ENCODE measurements at places on chromosomes 16 and 17. TPM values are rescaled to one million over a fixed set of nuclear protein-coding genes. Genes with fewer than 3 reads are reported as not detected.
A peak's percentile ranks its signal among the peaks of the same experiment; 100 is the strongest.

OR3A3 gene
- not detected for polyA plus RNA-seq

DNA sequence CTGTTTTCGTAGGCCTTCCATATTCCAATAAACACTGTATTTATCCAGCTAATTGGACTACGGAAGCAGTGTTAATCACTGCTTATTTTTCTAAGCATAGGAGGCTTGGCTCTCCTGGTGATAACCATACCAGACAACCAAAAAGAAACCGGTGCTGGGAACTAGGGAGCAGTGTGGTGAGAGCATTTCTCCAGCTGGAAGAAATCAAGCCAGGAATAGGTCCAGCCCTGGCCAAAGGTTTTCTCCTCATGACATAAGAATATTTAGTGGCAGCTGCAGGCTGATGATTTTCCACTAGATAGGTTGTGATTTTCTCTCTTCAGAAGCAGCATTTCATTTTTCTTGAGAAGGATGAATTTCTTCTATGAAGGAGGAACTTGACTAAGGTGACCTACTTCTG, 141.5 kb downstream of the TRIM37 start:
- DNase-seq, result no peak

ORMDL3 gene
- 96.7 TPM for polyA plus RNA-seq

CIITA gene
- polyA plus RNA-seq, result 0.04 TPM

- DNase-seq, result no peak
These were observed 662 bp downstream of the COTL1 start for GRCh38 chr16:84617041-84617790.

GJD3 gene
- 0.48 TPM for polyA plus RNA-seq

DNA sequence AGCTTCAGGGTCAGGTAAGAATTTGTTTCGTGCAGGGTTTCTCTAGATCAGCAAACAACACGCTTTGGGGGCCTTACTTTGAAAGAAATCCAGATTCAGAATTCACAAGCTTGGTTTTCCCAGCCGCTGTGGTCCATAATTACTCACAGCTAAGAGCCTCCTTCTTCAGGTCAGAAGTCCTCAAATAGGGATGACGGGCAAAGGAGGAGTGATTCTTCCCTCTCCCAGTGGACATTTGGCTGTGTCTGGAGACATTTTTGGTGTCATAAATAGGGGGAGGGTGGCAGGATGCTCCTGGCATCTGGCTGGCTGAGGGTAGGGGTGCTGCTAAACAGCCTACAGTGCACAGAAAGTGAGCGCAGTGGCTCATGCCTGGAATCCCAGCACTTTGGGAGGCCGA, 48.6 kb upstream of the USP7 start:
- DNase-seq, result no peak

PRKCA gene
- polyA plus RNA-seq, result 46.9 TPM

TMEM114 gene
- not detected for polyA plus RNA-seq

DNA sequence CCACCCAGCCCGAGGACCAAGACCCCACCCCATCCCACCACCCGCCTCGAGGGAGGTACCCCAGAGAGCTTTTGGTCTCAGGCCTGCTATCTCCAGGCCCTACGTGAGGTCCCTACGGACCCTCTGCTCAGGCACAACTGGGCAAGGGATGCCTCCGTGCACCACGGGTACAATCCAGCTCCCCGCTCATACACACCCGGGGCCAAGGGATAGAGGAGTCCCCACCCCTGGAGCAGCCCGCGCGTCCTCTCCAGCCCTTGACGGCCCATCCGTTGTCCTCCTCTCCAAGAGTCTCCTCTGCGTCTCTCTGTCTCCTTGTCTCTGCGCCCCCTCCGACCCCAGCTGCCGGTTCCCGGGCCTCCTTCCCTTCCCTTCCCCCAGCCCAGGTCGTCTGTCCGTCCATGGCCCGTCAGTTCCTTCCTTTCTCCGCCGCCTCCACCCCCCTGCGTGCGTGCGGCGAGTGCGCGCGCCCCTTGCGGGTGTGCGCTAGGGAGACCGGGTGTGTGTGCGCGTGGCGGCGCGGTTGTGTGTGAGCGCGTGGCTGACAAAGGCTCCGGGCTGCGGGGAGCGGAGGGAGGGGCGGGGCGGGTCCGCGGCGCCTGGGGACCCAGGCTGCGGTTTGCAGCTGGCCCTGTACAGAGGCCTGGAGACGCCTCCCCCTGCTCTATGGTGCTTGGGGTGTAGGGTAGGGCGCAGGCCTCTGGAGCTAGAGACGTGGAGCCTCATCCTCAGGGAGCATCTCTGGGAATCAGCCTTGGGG, 930 bp downstream of the SPNS2 start:
- DNase-seq, result no peak

DNA sequence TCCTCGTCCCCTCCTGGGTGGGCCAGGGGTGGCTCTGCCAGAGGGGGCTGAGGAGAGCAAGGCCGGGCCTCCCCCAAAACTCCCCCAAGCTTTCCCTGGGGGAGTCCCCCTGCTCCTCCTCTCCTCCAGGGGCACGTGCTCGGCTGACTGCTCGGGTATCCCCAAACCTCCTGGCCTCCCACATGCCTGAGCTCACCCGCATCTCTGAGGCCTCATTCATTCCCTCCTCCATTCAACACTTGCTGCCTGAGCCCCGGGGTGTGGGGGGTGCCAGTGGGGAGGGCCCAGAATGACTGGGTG, 83.1 kb downstream of the RTN4RL1 start:
- DNase-seq, result no peak

- no peak for DNase-seq
These were observed 60.1 kb downstream of the TBC1D16 start for GRCh38 chr17:79975498-79976134.

- DNase-seq, result no peak
These were observed 273.4 kb downstream of the NTN1 start for GRCh38 chr17:9294661-9295210.

DNA sequence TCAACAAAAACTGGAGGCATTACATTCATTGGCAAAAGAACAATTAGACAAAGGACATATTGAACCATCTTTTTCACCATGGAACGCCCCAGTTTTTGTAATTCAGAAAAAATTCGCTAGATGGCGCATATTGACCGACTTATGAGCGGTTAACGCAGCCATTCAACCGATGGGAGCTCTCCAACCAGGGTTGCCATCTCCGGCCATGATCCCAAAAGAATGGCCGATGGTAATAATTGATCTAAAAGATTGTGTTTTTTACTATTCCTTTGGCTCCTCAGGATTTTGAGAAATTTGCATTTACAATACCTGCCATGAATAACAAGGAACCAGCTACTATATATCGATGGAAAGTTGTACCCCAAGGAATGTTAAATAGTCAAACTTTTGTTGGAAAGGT, 21.4 kb downstream of the ALOX15B start:
- peak; percentile 8 for DNase-seq

CDH15 gene
- polyA plus RNA-seq, result 0.07 TPM

DNA sequence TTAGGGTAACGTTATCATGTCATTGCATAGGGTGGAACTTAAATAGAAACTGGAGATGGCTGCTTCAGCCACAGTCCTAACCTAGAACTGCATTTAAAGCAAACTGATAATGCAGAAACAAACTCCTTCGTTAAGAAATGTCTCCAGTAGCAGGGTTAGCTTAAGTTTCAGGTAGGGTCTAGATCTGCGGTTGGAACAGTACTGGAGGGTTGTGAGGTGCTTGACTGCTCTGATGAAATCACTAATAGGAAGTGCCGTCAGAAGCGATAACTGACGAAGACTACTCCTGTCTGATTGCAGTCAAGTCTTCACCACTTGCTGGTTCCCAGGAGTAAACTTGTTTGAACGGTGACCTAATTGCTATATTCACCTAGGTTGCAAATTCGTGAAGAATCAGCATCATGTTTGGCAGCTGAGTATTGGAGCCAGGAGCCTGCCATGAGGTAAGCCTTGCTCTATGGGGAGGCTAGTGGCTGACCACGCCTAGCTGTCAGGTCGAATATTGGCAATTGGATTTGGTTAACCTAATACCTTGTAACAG, 24.5 kb downstream of the TRPV2 start:
- DNase-seq, result no peak

HSD3B7 gene
- 25.0 TPM for polyA plus RNA-seq

DNA sequence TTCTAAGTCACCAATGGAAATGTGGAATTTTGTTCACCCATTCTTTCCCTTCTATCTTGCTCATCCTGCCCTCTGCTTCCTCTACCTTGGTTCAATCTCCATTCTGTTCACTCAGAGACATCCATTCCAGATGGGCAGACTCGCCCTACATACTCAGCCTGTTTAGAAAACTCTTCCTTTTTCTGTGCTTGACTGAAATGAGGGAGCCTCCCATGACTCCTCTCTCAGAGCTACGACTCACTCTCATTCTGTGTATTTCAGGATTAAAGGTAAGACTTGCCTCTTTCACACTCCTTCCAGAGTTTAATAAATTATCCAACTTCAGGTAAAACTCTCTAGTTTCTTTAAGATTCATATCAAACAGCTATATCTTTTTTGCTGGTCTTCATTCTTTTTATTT, 182.8 kb downstream of the HS3ST3A1 start:
- DNase-seq, result no peak

- no peak for DNase-seq
These were observed 33.4 kb downstream of the DCUN1D3 start for GRCh38 chr16:20866801-20867200.

SGCA gene
- 0.09 TPM for polyA plus RNA-seq

DNA sequence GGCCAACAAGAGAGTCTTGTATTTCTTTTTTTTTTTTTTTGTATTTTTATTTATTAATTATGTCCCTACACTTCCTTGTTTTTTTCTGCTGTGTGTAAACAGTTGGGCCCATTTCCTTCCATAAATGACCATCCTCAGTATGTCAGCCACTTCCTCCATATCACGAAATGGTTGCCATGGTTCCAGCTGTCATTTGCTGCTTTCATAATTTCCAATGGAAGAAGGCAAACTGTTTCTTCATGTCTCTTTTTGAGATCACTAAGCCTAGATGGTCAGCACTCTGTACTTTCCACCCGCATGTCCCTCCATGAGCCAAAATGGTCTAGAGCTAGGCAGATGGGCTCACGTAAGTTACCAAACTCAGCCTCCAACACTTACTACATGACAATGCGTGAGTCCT, 133.5 kb upstream of the FOXF1 start:
- no peak for DNase-seq

DBNDD1 gene
- polyA plus RNA-seq, result 4.6 TPM

DNA sequence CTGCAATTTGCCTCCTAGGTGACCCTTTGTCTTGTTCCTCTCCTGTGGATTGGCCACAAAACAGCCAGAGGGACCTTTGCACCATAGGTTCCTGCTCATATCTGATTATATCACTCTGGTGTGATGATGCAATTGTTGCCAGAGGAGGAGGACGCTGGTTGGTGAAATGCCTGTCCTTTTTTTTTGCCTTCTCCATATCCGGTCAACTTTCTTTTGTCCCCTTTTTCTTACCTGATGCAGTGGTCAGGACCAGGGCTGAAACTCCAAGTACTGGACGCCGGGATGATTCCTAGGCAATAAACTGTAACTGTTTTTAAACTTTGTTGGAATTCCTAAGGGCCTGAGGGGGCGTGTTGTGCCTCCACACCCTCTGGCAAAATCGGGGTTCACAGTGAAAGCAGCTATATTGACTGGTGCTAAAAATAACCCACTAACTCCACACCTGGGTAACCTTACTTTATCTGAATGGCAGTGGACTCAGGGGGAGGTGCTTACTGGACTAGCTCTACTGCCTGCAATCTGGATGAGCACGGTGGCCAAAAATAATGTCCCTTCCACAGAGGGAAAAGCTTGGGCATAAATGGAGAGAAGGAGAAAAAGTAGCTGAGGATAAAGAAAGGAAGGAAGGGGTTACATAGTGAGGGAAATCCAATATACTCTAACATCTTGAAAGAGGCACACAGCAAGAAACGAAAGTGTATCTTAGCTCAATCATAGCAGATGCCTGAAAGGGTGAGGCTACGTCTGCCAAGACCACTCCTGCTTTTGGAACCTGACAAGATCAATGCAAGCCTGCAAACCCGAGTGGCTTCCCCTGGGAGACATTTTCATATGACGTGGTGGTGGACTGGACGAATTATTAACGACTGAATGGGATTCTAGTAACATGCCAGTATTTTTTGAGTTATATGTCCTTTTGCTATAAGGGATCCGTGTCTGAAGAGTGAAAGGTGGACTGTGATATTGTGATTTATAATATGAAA, 28.4 kb upstream of the ZNF423 start:
- no peak for DNase-seq

DNA sequence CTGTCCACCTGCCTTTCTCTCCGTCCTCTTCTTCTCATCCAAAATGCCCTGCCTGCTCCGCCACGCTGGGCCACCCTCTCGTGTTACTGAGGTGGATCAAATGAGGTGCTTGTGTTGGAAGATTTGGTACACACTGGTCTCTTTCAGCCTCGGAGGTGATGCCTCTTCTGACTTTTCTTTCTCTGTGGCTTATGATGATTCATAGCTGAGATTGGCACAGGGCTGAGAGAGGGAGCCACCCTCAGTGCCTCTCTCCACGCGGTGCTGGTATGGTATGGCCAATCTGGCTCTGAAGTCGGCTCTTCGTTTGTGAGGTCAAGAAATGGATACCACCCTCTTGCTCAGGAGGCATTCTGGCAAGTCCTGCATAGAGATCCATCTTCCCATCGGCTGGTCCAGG, 82.4 kb downstream of the PLCG2 start:
- no peak for DNase-seq

- no peak for DNase-seq
These were observed 5.8 kb upstream of the FASN start for GRCh38 chr17:82103553-82104451.

DNA sequence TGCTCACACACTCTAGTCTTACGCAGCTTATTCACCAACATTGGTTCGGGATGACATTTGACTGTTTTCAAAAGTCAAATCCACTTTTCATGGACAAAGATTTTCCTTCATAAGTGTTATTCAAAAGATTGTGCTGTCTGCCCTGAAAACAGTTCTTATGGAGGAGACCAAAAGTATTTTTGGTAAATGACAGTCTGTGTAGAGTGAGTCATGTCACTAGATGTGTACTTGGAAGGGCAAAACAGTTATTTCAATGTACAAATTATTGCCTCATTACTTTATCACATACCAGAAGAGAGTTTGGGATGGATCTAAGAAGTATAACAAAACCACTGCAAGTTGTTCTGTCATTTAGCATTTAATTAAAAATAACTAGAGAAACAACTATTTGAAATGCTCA, 265.6 kb downstream of the CDH13 start:
- no peak for DNase-seq

DNA sequence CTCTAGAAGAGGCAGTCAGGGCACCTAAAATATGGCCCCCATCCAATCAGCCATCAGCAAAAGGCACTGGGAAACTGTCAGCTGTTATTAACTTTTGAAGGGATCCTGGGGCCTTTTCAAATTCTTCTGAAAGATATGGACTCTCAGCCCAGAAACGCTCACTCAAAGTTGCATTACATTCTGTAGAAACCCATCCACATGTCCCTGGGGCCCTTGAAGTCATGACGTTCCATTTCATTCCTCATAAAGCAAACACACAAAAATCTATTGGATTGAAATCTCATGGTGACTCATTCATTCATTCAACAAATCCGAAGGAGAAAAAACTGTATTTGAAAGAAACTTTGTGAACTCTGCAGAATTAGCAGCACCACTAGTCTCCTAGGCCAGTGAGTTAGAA, 215.3 kb downstream of the C16orf95 start:
- DNase-seq, result no peak

DNA sequence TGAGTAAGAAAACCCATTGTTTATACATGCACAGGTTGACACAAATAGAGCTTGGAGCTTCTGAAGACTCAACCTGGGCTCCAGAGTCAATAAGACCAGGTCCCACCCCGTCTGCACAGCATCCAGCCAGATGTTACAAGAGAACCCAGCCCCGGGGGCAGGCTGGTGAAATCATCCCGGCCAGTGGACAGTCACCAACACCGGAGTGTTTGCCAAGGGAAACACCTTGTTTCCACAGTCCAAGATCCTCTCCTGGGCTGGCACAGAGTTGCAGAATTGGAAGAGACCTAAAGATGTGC, 90.3 kb downstream of the RAB11FIP4 start:
- DNase-seq, result no peak

GRCh38 chr16:84194018-84194417, 3.1 kb downstream of the ADAD2 start:
- no peak for DNase-seq
